ENCODE measurements at places on chromosomes 11 and 22.
A peak's percentile ranks its signal among the peaks of the same experiment; 100 is the strongest.

DNA sequence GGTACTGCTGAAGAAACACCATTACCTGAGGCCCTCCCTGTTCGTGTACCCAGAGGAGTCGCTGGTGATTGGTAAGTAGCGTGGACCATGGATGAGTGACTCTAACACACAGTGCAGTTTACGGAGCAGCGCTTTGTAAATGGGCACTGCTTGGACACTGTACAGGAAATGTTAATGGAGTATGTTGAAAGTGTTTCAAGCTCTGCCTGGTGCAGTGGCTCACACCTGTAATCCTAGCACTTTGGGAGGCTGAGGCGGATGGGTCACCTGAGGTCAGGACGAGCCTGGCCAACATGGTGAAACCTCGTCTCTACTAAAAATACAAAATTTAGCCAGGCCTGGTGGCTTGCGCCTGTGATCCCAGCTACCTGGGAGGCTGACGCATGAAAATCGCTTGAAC lies 29.7 kb downstream of the XRCC6 start:
- H3K36me3 ChIP-seq = peaks cover 14% of the 10 kb centered on the region
- no peak for DNase-seq
- H3K4me3 ChIP-seq = no peak overlapping the region
- H3K27me3 ChIP-seq = no peaks in the 10 kb centered on the region
- no peaks in the 10 kb centered on the region for H3K4me1 ChIP-seq

GRCh38 chr11:24963852-24964251 lies 467.0 kb downstream of the LUZP2 start:
- no peaks in the 10 kb centered on the region for H3K4me1 ChIP-seq
- no peak overlapping the region for H3K4me3 ChIP-seq
- no peaks in the 10 kb centered on the region for H3K27me3 ChIP-seq
- no peaks in the 10 kb centered on the region for H3K36me3 ChIP-seq
- no peak overlapping the region for H3K27ac ChIP-seq

DNA sequence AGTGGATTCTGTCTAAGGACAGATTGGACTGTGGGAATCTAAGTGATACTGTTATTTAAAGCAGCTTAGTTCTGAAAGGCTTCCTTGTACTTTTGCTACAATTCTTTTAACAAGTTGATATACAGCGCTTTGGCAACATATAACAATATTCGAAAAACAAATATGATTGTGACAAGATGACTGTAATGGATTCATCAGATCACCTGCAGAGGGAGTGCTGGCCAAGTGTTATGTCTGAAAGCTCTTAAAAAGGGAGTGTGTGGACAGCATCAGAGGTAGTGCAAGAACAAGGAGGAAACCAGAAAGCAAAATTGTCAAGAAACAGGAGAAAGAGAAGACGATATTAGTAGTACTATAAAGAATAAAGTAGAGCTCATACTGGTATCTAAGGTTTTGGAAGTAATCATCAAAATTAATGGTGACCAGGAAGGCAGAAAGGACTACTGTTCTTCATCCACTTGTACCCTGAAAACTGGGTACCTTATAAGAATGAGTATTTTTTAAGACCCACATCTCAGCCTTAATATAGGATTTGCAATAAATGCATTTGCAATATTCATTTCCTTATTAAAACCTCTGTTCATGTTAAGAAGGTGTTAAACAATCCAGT lies 1112.0 kb upstream of the CCDC90B start:
- H3K27ac ChIP-seq = no peak overlapping the region
- H3K36me3 ChIP-seq = no peaks in the 10 kb centered on the region
- no peak for DNase-seq
- no peak overlapping the region for H3K4me3 ChIP-seq
- H3K27me3 ChIP-seq = no peaks in the 10 kb centered on the region
- no peaks in the 10 kb centered on the region for H3K4me1 ChIP-seq

GRCh38 chr11:77457340-77457739 lies 16.6 kb downstream of the PAK1 start:
- H3K27me3 ChIP-seq = no peaks in the 10 kb centered on the region
- H3K27ac ChIP-seq = no peak overlapping the region
- no peak for DNase-seq
- H3K36me3 ChIP-seq = no peaks in the 10 kb centered on the region

DNA sequence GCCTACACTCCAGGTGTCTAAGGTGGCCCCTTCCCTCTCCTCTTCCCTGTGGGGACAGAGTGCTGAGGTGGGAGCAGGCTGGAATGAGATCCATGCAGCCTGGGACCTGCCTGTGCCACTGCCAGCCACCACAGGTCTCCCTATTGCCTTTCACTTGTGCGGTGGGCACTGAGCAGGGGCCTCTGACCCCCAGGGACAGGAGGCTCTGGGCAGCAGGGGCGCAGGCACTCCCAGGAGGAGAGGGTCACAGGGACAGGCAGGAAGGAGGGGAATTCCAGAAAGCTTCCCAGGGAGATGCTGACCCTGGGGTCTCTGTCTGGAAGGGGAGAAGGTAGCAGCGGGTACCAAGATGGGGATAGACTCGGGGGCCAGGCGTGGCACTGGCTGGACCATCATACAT lies 228.5 kb upstream of the B3GAT1 start:
- H3K27ac ChIP-seq = no peak overlapping the region
- H3K4me1 ChIP-seq = no peaks in the 10 kb centered on the region
- H3K36me3 ChIP-seq = no peaks in the 10 kb centered on the region
- no peak overlapping the region for H3K4me3 ChIP-seq

DNA sequence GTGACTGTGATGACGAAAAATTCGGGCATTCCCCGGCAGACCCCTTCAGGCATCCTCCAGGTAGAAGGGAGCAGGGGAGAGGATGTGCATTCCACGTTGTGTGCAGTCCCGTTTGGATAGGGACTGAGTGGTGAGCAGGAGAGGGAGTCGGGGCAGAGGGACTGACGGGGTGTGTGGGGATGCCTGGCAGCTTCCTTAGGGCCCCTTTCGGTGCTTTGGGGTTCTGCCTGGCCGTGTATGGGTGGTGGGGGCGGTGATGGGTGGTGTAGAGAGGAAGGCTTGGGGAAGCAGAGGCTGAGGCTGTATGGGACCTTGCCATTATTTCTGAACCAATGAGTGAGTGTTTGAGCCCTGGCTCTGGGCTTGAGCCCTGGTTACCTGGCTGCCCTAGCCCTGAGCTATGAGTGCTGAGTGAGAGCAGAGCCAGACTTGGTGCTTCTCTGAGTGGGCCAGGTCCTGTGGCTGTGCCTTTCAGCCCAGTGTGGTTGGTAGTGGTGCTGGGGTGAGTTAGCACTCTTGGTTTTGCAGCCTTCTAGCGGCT lies 914 bp downstream of the INPPL1 start:
- H3K4me3 ChIP-seq = peak overlapping the region; percentile 88
- H3K36me3 ChIP-seq = peaks cover 20% of the 10 kb centered on the region
- H3K27ac ChIP-seq = no peak overlapping the region

DNA sequence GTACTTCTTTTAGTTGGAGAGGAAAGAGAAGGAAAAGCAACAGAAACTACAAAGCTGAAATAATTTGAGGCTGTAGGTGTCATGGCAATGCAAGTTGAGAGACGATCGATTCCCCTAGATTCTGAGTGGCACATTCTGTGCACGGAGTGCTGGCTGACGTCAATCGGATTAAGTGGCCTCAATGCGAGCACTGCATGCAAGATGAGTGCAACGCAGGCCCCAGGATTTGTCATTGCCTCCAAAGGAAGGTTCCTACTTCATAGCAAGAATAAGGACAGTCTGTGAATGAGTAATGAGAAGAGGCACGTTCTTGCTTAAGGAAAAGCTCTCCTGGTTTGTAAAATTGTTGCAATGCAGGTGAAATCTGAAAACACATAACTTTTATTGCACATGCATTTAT lies 892.4 kb downstream of the KCNA4 start:
- H3K4me1 ChIP-seq = no peaks in the 10 kb centered on the region
- DNase-seq = no peak
- no peaks in the 10 kb centered on the region for H3K27me3 ChIP-seq
- H3K27ac ChIP-seq = no peak overlapping the region
- no peaks in the 10 kb centered on the region for H3K36me3 ChIP-seq
- no peak overlapping the region for H3K4me3 ChIP-seq

DNA sequence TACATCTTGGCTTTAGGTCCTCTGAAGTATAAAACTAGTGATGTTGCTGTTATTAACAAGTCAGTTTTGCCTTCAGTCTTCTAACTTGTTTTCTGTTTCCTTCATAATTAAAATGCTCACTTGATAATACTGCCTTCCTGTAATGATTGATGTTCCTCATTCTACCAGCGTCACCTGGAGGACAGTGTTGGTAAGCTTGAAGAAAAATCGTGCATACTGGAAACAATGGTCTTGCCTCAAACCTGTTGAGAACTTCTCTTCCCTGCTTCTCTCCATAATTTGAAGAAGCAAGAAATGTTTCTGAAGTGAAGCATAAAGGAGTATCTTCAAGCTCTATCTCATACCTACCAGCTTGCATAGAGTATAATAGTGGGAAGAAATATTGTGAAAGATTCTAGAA lies 3.0 kb downstream of the YWHAH start:
- no peaks in the 10 kb centered on the region for H3K36me3 ChIP-seq
- no peak for DNase-seq
- H3K4me1 ChIP-seq = no peaks in the 10 kb centered on the region
- no peaks in the 10 kb centered on the region for H3K27me3 ChIP-seq
- H3K27ac ChIP-seq = no peak overlapping the region
- H3K4me3 ChIP-seq = no peak overlapping the region

DNA sequence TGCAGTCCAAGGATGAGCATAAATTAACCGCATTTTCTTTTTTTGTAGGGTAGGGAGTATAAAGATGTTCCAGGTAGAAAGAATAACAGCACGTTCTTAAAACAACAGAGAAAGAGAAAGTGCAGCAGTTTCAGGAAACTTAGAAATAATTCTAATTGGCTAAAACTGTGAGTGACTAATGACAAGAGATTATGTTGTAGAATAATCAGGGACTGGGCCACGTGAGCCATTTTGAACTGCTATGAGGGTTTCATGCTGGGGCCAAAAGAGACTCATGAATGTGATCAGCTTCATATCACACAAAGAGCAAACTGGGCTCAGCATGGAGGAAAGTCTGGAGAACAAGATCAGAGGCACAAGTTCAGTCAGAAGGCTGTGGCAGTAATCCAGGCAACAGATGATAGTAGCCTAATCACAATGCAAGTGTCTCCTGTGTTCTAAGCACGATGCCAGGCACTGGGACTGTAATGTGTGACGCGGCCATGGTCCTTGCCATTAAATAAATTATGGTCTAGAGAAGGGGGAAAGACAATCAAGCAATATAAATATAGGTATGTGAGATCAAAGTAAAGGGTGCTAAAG lies 17.9 kb downstream of the CWF19L2 start:
- DNase-seq = no peak
- H3K27ac ChIP-seq = no peak overlapping the region
- H3K4me3 ChIP-seq = no peak overlapping the region
- H3K36me3 ChIP-seq = peaks cover 2% of the 10 kb centered on the region

GRCh38 chr11:61764606-61765260 lies 12.3 kb downstream of the MYRF start:
- DNase-seq = no peak
- no peaks in the 10 kb centered on the region for H3K4me1 ChIP-seq
- H3K27me3 ChIP-seq = no peaks in the 10 kb centered on the region
- no peak overlapping the region for H3K4me3 ChIP-seq
- H3K36me3 ChIP-seq = no peaks in the 10 kb centered on the region

DNA sequence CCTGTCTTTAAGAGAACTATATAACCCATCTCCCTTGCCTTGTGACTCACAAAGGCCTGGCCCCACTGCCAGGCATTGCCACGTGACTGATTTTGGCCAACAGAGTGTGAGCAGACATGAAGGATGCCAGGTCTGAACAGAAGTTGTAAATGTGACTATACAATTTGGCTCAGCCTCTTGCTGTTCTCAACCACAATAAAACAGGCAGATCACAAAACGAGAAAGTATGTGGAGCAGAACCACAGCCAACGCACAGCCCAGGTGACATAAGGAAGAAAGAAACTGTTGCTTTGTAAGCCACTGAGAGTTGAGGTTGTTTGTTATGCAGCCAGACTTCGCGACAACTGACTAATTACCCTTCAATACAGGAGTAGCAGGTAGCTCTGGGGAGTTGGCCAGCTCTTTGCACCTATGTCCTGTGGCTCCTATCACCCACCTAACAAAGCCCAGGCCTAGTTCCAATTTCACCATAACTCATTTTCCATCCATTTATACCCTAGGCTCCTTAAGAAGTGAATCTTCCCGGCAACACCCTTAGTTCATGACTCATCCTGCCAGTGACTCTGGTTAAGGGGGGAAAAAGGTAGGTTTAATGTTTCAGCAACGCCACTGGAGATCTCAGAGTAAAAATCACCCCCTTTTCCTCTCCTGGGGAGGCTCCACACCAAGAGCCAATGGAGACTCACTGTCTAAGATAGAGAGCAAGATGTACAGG lies 53.7 kb downstream of the GALNT18 start:
- no peaks in the 10 kb centered on the region for H3K4me1 ChIP-seq
- H3K36me3 ChIP-seq = no peaks in the 10 kb centered on the region
- H3K4me3 ChIP-seq = no peak overlapping the region
- H3K27me3 ChIP-seq = no peaks in the 10 kb centered on the region

- H3K4me1 ChIP-seq = peaks cover 24% of the 10 kb centered on the region
- peak overlapping the region; percentile 70 for H3K27ac ChIP-seq
- H3K36me3 ChIP-seq = no peaks in the 10 kb centered on the region
These were observed 1.7 kb upstream of the RTN4RL2 start for GRCh38 chr11:57458410-57459163.

DNA sequence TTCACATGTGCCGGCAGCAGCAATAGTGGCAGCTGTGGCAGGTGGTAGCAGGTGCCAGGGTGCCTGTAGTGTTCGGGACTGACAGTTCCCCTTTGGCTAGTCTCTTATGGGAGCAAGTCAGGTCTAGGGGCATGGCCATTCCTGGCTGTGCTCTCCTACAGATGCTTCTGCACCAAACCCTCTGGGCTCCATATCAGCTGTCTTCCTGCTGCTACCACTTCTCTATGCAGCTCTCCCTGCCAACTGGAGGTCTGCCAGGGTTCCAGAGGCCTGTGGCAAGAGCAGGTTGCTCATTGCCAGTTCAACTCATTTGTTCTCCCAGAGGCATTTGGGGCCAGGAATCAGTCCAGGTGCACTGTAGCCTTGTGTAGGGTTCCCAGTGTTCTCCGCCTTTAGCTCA lies 473.7 kb downstream of the JRKL start:
- peak; percentile 94 for DNase-seq
- H3K4me1 ChIP-seq = no peaks in the 10 kb centered on the region
- no peaks in the 10 kb centered on the region for H3K36me3 ChIP-seq
- H3K27ac ChIP-seq = no peak overlapping the region
- H3K4me3 ChIP-seq = no peak overlapping the region

- H3K36me3 ChIP-seq = peaks cover 40% of the 10 kb centered on the region
- no peaks in the 10 kb centered on the region for H3K27me3 ChIP-seq
- no peak for DNase-seq
- no peak overlapping the region for H3K4me3 ChIP-seq
These were observed 15.8 kb downstream of the IL17RA start for GRCh38 chr22:17100621-17101020.

Measured in right lobe of liver (tissue), 6 donors.